ENCODE measurements at places on chromosomes 11 and 22. TPM values are rescaled to one million over a fixed set of nuclear protein-coding genes. Genes with fewer than 3 reads are reported as not detected.

The PANX2 gene
- 3.3 TPM for total RNA-seq

The RASSF10 gene
- total RNA-seq: not detected

The LGR4 gene
- 36.2 TPM for total RNA-seq

The HSPB2 gene
- 2.4 TPM for total RNA-seq

The ARCN1 gene
- 265 TPM for total RNA-seq

The TRIOBP gene
- total RNA-seq: 47.9 TPM

The ELP4 gene
- 15.6 TPM for total RNA-seq

The CARD16 gene
- 2.0 TPM for total RNA-seq

The TCP11L1 gene
- total RNA-seq: 32.5 TPM

The LRRC56 gene
- 2.7 TPM for total RNA-seq

The CRACR2B gene
- total RNA-seq: 0.57 TPM

The DEFB131B gene
- total RNA-seq: not detected

The INSC gene
- total RNA-seq: not detected

The NXPE4 gene
- total RNA-seq: not detected

The FAM83F gene
- total RNA-seq: 0.22 TPM

The TSSK2 gene
- total RNA-seq: not detected

The SLC17A6 gene
- not detected for total RNA-seq

The MPPED2 gene
- not detected for total RNA-seq

The OR51E1 gene
- total RNA-seq: 0.22 TPM

The MMP8 gene
- total RNA-seq: not detected

The CRYBB1 gene
- total RNA-seq: not detected

The MPEG1 gene
- not detected for total RNA-seq

The PARVG gene
- total RNA-seq: 0.27 TPM

The MUC6 gene
- total RNA-seq: not detected

The PARVA gene
- 158 TPM for total RNA-seq

The KDM4E gene
- not detected for total RNA-seq

The KCNE3 gene
- 0.72 TPM for total RNA-seq

The BTG4 gene
- not detected for total RNA-seq

The OR5A2 gene
- not detected for total RNA-seq

The SMIM35 gene
- total RNA-seq: not detected

The OR51I1 gene
- not detected for total RNA-seq

The ATP6V1E1 gene
- 120 TPM for total RNA-seq

The EMID1 gene
- 0.41 TPM for total RNA-seq

The CSF2RB gene
- 0.08 TPM for total RNA-seq

The THAP7 gene
- 22.5 TPM for total RNA-seq

The CD3E gene
- total RNA-seq: not detected

The SCGB1D2 gene
- total RNA-seq: not detected

The HTR3A gene
- not detected for total RNA-seq

The RNH1 gene
- 146 TPM for total RNA-seq

The GLB1L2 gene
- 0.34 TPM for total RNA-seq

The WEE1 gene
- 31.2 TPM for total RNA-seq

The APOL5 gene
- not detected for total RNA-seq

The MYBPC3 gene
- total RNA-seq: not detected

The CRYBB2 gene
- total RNA-seq: not detected

The GPR83 gene
- total RNA-seq: not detected

The P4HA3 gene
- 16.6 TPM for total RNA-seq

The DCDC1 gene
- not detected for total RNA-seq

The MS4A8 gene
- not detected for total RNA-seq

The ETS1 gene
- total RNA-seq: 115 TPM

The TTLL12 gene
- total RNA-seq: 33.5 TPM

The CARNS1 gene
- 0.36 TPM for total RNA-seq
